ENCODE measurements at places on chromosomes 16 and 17. TPM values are rescaled to one million over a fixed set of nuclear protein-coding genes. Genes with fewer than 3 reads are reported as not detected.

The KRT33B gene
- total RNA-seq: not detected

The SDK2 gene
- total RNA-seq: 0.44 TPM

The KCNH6 gene
- not detected for total RNA-seq

The RASL10B gene
- total RNA-seq: 1.0 TPM

The PRR35 gene
- total RNA-seq: not detected

GRCh38 chr17:68657166-68657565 lies 56.0 kb upstream of the FAM20A start:
- no peak for DNase-seq

- DNase-seq: no peak
Measured at GRCh38 chr16:5193861-5194260, 96.3 kb upstream of the EEF2KMT start.

DNA sequence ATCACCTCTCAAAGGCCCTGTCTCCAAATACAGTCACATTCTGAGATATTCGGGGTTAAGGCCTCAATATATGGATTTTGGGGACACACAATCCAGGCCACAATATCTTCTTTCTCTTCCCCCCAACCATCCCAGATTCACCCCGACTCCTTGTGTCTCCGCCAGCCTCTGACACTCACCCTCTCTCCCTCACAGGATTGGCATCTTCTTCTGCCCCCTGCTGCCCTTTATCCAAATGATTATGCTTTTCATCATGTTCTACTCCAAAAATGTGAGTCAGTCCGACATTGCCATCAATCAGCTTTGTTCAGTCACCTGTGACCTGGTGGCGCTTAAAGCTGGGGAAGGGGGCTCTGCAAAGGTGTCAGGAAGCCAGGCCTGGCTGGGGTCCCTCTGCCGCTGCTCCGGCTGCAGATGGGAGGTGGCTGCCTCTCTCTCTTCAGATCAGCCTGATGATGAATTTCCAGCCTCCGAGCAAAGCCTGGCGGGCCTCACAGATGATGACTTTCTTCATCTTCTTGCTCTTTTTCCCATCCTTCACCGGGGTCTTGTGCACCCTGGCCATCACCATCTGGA lies 35.1 kb downstream of the GDE1 start:
- no peak for DNase-seq

DNA sequence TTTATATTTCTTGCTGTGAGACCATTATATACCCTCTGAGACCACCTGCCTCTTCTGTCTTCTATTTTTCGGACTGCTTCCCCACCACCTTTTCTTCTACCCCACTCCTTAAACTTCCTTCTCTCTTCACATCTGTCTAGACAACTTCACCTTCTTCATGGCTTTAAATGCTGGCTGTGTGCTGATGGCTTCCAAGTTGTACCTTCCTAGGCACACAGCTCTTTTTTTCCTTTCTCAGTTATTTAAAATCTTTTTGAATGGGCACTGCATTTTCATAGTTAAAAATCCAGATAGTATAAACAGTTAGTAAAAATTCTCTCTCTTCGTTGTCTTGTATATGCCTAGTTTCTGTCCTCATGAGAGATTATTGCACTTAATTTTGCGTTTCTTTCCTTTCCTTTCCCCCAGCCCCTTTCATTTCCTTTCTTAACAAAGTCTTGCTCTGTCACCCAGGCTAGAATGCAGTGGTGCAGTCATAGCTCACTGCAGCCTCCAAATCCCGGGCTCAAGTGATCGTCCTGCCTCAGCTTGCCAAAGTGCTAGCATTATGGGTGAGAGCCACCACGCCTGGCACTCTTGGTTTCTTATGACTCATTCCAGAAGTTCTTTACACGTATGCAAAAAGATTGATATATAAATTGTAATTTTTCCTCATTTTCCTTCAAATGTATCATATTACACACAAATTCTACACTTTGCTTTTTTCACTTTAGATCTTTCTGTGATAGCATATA lies 114.3 kb downstream of the NPIPB5 start:
- DNase-seq: no peak

GRCh38 chr16:72066747-72067146 lies 3.7 kb downstream of the HPR start:
- DNase-seq: no peak

- DNase-seq: peak; percentile 71
Measured at GRCh38 chr16:56625140-56625942, at the start of gene MT1E. MT1E (plus strand) TSS chr16:56625781; CDS start chr16:56625852, 71 bp downstream.

GRCh38 chr17:41020336-41020735 lies 6.7 kb downstream of the KRTAP1-5 start:
- DNase-seq: no peak
